ENCODE measurements at places on chromosomes 2 and 18.
A peak's percentile ranks its signal among the peaks of the same experiment; 100 is the strongest.

DNA sequence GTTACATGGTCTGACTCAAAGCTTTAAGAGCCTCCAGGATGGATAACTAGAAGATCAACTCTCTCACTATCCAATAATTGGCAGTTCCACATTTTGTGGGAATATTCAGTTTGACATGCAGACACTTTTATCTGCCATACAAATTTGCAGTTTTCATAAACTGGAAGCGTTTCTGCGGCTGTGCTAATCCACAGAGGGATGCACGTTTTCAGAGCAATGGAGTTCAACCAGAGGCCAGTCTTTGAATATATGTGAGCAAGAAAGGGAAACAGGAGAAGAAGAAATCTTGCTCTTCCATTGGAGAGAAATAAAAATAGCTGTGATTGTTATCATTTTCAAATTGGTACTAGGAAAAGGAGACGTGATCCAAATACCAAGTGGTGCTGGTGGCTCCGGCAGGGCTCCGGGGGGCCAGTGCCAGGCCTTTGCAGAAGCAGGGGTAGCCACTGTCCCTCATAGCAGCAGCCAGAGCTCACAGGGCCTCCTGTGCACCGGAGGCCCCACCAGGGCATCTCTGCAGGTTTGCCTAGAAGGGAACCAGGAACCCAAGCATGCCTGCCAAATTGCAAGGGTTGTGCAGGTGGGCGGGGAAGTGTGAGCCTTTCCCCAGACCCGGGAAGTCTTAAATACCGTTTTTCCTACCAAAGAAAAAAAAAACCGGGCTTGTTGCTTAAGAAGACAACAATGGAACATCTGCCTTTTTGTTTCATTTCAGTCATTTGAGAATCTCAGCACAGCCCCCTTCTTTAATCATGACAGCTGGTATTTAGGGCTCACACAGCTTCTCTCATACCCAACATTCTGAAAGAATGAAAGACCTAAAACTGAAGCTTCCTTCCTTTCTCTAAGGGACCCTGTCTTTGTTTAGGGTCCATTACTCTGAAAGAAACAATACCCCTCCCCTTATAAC is 791.1 kb upstream of the SOX11 start:
- no peak for DNase-seq

- no peak for DNase-seq
Observed at GRCh38 chr2:98750593-98751282, 19.8 kb upstream of the MGAT4A start.

- no peak for DNase-seq
Observed at GRCh38 chr2:23127465-23127864, 257.5 kb upstream of the KLHL29 start.

- DNase-seq: no peak
Observed at GRCh38 chr2:222884114-222884771, 23.4 kb downstream of the ACSL3 start.

- no peak for DNase-seq
Observed at GRCh38 chr18:33844232-33844631, 266.2 kb downstream of the ASXL3 start.

- no peak for DNase-seq
Observed at GRCh38 chr18:22983175-22983574, 50.0 kb downstream of the RBBP8 start.

DNA sequence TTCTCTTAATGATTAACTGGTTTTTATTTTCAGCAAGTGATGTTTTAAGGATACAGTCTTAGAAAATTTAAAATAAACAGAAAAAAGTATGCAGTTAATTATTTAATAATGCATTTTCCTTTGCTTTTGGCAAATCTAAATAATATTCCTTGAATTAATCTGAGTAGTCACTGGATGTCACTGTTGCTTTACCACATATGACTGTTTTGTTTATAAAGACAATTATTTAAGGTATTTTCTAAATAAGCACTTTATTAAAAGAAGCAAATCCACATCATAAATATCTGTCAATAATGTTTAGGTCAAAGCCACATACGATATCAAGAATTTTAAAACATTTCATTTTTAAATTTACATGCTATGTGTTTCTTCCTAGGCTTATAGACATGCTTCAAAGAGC is 40.6 kb upstream of the TFPI start:
- DNase-seq: no peak

GRCh38 chr2:237242091-237242536 is 156.4 kb downstream of the COPS8 start:
- no peak for DNase-seq

DNA sequence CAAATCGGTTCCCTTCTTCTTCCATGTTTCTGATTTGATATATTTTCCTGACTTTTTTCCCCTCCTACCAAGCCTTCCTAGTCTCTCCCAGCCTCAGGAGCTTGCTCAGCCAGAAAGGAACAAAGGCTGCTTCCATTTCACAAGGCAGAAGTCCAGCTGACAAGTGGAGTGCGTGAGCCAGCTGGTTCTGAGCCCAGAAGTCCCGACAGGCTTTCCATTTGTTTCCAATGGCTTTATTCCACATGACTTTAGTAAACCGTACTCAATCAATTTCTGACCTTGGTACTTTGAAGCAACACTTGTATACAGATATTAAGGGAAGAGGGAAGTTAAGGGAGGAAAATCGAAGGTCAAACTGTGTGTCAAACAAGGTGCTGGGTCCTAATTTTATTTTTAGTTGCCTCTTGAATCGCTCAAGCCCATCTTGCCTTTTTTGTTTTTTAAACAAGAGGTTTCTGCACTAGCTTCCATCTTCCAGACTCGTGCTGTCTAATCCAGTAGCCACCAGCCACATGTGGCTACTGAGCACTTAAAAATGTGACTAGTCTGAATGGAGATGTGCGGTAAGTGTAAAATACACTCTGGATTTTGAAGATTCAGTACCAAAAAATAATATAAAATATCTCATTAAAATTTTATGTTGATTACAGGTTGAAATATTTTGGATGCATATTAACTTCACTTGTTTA is 36.2 kb downstream of the WIPF1 start:
- no peak for DNase-seq

DNA sequence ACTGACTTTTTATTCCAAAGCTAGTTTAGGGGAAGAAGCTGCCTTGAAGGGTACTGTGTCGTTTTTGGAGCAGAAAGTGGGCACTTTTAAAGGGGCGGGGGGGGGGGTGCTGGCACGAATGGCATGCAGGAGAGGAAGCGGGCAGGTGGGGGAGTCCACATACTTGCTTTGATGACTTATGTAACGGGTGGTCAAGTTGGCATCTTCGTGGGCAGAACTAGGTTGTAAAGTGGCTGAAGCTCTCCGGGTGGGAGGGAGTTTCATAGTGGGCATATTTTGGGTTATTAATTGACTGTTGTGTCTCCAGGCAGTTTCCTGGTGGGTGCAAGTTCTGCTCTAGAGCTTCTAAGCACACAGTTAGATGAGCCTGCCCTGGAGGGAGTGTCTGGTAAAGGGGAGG is 19.9 kb downstream of the PCARE start:
- no peak for DNase-seq

DNA sequence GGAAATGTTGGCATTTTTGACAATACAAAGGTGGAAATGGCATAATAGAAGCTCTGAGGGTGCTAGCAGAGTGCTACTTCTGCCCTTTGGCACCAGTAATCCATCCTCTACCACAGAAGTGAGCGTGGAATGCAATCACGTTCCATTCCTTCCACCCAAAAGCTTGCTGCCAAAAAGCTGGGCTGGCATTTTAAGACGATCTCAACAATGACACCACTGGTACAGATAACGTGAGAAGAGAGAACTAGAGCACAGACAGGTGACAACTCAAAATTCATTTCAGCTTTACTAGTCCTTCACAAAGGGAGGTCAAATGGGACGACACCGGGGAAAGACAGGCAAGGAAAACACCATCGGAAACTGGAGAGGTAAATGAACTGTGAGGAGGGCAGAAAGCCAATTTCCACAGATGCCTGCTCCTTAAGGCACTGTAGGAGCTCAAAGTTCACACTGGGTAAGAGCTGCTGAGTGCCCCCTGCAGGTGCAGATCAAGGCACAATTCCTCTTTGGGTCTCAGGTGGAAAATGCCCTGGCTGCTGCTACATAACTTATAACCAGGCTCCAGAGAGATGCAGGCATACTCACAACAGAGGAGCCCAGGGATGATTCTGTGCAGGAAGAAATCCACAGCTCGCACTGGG is 50.7 kb upstream of the RNU4ATAC start:
- DNase-seq: no peak

DNA sequence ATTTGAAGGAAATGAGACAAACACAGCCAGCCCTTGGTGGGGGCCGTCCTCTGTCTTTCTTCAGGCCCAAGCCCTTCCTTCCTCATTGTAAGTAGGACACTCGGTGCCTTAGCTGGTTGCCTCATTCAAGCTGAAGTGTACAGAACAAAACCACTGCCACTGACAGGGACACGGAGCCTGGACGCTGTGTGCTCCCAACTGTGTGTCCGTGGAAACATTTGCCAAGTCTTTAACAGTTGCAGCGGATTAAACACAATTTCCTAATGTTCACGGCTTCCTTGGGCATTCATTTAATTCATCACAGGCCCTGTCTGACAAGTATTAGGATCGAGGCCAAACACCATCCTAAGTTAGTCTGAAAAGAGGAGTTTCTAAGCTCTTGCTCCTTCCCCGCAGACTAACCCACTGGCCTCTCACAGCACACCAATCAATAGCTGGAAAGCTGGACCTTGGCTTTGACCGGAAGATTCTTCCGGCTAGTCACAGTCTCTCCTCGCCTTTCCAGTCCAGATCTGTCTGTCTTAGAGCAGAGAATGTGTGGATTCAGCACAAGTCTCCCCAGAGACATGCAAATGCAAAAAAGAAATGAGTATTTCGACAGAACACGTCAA is 68.7 kb upstream of the ACSL3 start:
- DNase-seq: no peak

GRCh38 chr18:3599195-3599594 is 149.2 kb downstream of the TGIF1 start:
- DNase-seq: no peak

DNA sequence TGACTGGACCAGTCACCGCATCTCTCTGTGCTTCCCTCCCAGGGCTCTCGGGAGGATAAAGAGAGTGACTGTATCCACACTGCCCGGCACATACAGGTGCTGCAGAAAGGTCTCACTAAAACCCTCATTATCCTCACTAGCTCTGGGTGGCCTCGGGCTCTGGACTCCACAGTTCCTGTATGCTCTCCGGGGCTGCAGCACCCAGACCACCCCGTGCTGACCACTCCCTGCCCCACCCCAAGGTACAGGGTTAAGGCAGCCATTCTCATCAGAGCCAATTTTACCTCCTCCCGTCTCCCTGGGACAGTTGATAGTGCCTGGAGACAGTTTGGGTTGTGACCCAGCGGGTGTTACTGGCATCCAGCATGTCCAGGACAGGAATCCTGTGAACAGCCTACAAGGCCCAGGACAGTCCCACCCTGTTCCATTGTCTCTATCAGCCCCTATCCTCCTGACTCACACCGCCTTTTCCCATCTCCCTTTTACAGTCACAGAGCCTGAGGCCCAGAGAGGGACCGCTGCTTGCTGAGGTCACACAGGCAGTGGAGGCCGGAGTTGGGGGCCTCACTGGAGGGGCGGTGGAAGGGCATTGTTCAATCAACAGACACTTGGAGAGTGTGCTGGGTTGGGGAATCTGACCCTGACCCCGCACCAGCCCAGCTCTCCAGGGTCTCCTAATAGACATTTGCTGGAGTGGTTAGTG is 1.7 kb downstream of the ZAP70 start:
- no peak for DNase-seq

- no peak for DNase-seq
Observed at GRCh38 chr18:69996417-69996816, 48.7 kb upstream of the CD226 start.

- DNase-seq: no peak
Observed at GRCh38 chr2:163664610-163665009, 71.2 kb downstream of the FIGN start.

- DNase-seq: no peak
Observed at GRCh38 chr2:150167711-150168110, 319.8 kb downstream of the RND3 start.

DNA sequence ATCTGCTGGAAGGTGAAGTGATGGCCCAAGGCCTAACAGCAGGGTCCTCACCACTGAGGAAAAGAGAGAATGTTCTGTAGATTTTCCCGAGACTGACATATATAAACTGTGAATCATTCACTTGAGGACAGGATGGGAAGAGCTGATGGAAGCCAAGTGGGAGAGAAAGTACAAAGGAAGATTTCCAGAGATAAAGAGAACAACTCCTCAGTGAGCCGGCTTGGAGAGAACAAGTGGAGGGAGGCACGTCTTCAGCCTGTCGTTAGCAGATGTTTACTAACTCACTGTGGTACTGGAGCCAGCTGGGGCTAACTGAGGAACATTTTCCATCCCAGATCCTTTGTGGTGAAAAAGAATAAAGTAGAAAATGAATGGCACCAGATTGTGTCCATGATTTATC is 552.9 kb upstream of the TNP1 start:
- DNase-seq: no peak

- peak; percentile 71 for DNase-seq
Observed at GRCh38 chr18:79378536-79379250, 17.0 kb upstream of the NFATC1 start.

GRCh38 chr2:149365931-149366583 is 35.7 kb downstream of the LYPD6 start:
- DNase-seq: no peak

GRCh38 chr2:8146132-8147005 is 535.5 kb upstream of the ID2 start:
- DNase-seq: no peak

DNA sequence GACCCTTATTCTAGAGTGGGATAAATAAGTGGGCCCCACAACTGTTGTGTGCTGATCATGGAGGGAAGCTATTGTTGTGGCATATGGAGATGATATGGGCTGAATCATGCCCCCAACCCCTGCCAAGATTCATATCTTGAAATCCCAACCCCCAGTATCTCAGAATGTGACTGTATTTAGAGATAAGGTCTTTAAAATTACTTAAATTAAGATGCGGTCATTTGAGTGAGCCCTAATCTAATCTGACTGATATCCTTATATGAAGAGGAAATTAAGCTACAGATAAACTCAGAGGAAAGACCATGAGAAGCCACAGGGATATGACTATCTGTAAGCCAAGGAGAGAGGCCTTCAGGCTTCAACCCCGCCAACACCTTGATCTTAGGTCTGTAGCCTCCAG is 188.3 kb upstream of the RND3 start:
- DNase-seq: no peak

DNA sequence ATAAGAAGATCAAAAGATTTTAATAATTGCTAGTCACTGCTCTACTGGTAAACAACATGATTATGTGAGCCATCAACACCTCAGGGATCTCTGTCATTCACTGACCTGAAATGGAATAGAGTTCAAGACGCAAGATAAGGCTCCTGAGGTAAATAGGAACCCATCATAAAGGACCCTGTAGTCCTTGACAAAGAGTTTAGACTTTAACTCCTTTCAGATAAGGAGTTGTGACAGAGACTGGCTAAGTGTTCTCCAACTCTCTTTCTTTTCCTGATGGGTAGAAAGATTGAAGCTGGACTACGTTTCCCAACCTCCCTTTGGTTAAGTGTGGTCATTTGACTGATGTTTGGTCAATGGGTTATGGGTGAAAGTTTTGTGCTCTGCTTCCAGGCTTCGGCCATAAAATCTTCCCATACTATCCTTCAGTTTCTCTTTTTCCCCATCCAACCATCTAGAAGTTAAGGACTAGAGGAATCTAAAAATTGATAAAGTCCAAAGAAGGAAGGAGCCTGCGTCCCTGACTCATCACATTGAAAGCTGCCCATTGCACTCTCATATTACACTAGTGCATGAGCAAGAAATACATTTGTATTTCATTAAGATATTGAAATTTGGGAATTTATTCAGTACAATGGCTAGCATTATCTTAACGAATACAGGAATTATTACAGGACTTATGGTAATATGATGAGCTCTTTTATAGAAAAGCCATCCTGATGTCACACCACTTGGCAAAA is 293.7 kb upstream of the ACVR2A start:
- no peak for DNase-seq

GRCh38 chr18:43265465-43265864 is 11.8 kb downstream of the SYT4 start:
- no peak for DNase-seq

- DNase-seq: no peak
Observed at GRCh38 chr2:66041902-66042657, 392.8 kb upstream of the MEIS1 start.

All from effector memory CD4-positive, alpha-beta T cell (primary cell).